CD4-positive, alpha-beta T cell treated with Interleukin-15 for 4 hours (primary cell): ENCODE measurements at places on chromosomes 4 and X.

DNA sequence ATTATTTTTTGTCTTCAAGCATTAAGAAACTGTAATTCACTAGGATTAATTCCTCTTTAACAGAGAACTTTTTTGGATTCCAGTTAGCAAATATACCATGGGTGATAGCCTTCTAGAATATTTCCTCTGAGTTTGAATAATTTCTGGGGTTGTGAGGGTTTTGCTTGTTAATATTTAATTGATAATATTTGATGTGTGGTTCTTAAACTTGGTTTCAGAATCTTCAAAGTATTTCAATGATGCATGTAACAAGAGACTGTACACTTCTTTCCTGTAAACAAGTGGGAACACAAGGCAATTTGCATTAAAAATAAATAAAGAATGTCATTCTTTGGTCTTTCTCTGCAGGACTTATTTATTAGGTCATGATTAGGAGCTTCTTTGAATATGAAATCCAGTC, 9.5 kb upstream of the C4orf51 start:
- no peak for DNase-seq

DNA sequence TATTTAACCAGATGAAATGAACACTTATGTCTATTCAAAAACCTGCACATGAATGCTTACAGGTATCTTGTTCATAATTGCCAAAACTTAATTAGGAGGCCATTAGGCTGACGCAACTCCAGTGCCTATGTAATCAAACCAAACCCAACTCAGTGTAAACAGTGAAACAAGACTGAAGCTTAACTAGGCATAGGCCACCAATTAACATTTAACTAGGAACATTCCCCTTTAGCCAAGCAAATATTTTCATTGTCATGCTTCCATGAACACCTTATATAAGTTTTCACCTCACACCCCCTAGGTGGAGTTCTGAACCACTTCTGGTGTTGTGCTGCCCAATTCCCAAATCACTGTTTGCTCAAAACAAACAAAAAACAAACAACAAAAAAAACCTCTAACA, 686.0 kb downstream of the STPG2 start:
- DNase-seq, result no peak

DNA sequence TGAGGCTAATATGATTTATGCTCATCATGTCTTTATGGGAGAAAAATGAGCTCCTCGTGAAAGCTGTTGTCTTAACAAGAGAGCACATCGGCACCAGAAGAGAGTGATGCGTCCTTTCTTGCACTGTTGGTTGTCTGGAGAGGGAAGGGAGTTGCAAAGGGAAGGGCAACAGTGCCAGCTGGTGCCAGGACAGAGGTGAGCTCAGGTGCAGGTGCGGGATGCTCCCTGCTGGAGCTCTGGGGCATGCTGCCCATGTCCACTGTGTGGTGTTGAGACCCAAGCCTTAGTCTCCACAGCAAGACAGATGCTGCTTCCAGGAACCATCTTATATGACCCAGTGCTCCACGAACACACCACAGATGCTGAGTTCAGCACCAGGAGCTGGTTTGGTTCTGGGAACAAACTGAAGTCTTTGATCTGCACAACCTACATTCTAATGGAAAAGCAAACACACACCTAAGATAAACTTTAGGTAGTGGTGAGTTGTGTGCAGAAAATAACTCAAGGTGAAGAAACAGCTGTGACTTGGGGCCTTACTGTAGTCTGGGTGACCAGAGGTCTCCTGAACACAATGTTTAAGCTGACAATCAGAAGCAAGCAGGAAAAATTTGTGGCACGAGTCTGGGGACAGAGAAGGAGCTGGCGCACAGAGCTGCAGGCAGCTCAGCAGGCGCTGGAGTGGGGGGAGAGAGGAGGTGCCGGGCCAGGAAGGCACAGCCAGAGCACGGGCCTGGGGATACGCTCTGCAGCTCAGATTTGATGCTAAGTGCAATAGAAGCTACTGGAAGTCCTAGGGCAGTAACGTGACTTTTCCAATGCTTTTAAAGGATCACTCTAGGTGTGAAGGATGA, 73.2 kb downstream of the HAUS3 start:
- DNase-seq, result no peak

DNA sequence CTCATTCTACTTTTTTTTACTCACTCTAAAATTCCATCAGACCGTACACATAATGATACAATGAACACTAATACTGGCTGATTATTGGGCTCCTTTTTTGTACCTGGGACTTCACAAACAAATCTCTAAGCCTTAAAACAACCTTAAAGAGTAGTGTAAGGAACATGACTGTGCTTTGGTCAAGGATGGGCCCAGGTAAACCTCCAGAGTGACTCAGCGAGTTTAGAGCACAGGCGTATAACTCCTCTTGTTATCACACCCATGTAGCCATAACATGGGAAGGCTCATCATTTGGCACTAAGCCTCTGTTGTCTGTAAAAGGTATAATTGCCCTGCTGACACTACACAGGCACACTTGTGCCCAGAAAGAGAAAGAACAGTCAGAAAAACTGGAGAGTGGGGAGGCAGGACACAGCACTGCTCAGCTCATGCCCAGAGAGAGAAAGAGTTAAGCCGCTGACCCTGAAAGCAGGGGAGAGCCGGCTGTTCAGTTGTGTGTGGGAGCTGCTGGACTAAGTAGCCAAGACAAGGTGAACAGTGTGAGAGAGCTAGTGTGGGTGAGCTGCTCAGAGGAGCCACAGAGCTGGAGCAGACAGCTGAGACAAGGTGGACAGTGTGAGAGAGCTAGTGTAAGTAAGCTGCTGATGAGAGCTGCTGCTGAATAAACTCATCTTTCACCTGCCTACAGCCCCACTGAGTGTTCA, 319.6 kb upstream of the BMP3 start:
- no peak for DNase-seq

DNA sequence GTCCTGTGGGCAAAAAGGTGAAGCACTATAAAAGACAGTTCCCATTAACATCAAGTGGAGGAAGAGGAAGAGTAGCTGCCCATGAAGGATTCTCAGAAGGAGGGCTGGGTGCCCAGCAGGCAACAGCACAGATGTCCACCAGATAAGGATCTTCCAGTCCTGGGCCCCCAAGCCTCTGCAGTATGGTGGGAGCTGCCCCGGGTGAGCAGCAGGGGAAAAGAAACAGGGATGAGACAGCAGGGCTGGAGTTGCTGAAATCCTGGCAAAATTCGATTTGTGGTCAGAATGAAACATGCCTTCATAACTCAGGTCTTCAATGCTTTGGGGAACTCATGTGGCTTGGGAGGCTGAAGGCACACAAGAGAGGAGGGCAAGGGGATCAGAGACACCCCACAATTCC, 94.6 kb downstream of the RASL11B start:
- no peak for DNase-seq

GRCh38 chr4:102684610-102685052, 76.1 kb downstream of the MANBA start:
- no peak for DNase-seq

DNA sequence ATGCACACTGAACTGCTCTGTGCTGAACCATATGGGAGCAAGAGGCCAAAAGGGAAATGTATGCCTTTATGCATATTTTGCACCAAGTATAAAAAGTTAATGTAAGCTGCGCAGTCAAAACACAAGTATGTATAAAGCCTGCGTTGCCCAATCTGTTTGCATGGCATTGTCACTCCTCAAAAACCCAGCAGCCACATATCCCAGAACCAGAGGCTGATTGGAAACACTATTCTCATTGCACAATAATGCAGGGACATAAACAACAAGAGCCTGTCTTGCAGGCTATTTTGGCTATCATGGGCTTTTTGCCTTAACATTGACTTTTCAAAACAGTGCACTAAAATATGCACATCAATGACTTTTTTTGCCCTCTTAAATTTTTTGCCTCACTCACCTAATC, 5.1 kb upstream of the ASB9 start:
- DNase-seq, result no peak

DNA sequence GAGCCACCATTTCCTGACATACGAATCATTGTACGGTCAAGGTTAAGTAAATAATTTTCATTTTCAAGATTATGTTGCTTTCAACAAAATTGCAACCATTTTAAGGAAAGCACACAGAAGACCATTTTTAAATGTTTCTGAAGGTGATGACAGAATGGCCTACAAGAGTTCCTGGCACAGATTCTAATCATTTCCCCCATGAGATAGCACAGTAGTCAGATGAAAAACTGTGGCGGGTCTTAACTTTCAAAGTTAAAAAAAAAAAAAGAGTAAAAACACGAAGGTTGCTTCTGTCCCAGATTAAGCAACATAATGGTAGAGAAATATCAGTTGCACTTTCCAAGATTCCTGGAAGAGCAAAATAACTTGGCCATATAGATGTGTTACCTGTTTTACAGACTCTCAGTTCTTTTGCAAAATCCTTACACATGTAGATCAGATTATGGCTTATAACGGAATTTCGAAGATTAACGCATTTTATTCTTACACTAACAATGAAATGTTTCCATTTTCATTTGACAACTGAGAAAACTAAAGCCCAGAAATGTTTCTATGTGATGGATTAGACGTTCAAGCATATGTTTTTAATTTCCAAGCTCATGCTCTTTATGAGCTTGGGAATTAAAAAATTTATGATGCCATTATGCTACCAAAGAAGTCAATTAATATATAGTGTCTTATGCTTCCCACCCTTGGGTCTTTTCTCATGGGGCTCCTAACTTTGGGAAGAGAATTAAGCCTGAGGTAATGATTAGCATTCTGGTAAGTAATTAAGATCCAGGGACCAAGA, 335.1 kb upstream of the CLNK start:
- DNase-seq, result no peak

- DNase-seq, result no peak
Observed at GRCh38 chr4:136281889-136282288, 1250.4 kb downstream of the PCDH18 start.

- DNase-seq, result peak; percentile 40
Observed at GRCh38 chr4:154622598-154622997, 10.1 kb upstream of the FGG start.

DNA sequence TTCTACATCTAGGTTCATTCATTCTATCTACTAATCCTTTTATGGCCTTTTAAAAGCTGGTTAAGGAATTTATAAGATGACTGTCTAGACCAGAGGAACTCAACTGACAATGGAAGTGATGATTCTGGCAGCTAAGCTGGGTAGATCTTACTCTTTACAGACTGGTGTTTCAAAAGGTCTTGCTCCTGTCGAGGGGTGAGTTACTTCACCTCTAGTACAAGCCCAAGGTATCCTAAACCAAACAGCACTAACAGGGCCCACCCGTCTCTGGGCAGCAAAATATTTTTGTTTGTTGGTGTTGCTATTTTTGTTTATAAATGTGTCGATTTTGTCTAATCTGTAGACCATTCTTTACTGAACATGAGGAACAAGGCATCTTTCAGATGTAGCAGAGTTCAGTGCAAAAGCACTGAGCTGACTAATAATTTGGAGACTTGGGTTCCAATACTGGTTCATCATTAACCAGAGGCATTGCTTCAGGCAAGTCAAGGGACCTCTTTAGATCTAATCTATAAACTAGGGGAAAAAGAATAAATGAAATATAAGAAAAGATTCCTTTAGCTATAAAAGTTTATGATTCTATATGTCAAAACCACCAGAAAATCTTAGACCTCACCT, 90.3 kb upstream of the FRG1 start:
- DNase-seq, result no peak

DNA sequence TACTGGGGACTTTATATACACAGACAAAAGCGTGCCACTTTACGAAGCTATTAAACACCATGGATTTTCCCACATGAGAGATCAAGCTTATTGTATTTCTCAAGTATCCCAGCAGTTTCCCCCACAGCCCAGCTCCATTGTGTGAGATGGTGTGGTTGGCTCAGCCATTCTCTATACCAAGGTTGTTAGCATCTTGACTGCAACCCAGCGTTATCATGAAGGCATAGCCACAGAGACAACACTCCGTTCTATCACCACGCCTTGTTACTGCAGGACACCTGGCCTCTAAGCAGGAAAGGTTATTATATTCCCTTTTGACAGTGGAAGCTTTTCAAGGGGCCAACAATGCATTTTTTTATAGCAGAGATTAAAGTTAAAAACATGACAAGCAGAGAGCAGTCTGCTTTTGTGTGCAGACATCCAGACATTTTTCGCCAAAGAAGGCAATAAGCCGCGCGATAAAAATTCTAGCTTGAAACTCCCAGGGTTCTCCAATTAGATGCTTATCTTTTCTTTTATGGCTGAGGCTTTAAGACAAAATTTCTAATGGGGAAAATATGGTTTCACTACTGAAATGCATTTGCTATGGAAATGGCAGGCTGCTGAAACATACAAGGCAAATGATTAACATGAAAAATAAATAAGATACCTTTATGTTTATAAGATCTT, 206.1 kb downstream of the MID1 start:
- no peak for DNase-seq

DNA sequence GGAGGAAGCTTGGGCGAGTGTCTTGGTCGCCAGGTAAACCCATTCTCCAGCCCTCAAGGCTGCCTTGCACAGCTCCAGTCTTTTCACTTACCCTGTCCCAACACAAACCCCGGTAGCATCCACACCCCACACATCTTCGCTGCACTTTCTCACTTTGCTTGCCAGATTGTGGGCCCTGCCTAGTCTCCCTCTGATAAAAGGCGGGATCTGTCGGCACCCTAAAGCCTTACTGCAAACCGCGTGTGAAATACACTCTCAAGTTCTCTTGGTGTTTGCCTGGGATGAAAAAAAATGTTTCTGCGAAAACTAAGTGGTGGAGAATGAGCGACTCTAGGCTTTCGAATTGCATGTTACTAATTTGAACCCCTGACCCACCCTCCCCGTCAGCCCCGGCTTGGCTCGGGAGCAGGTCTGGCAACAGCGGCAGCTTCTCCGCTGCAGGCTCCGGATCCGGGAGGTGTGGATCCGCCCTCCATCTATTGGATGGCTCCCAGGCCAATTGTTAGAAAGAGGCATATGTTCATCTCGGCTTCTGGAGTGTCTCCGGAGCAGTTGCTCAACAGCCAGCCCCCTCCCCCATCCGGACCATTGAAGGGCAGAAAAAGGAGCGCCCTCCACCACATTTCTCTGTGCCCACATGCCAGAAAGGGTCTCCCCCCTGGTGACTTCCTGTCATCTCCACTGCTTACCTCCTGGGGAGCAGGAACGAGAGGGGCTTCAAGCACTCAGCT, 3.0 kb upstream of the CITED1 start:
- peak; percentile 17 for DNase-seq

DNA sequence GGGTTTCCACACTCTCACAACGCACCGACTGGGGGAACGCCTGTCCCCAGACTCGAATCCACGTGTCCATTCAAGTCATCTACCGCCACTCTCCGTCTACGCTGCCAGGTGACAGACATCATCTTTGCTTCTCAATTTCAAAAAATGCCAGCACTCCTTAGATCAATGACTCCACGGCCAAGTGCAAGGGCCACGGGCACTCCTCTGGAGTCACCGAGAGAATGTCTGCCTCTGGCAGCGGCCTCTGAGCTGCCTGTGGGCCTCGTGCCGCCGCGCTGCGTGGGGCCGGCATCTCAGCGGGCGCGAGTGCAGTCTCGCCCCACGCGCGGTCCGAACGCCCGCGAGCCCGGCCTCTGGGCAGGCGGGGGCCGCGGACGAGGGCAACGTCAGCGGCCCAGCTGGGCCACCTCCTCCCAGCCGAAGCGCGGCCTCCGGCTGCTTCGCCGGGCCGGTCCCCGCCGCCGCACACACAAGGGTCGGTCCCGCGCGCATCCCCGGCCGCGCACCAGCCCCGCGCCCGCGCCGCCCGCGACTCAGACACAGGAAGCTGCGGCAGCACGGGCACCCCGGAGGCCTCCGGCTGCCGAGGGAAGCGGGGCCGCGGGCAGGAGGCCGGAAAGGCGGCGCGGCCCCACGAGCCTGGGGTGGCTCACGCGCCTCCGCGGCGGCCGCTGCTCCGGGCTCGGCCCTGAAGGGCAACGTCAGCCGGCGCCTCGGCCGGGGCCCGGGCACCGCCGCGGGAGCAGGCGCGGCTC, 450 bp downstream of the ACSL1 start:
- DNase-seq, result peak; percentile 28

GRCh38 chr4:13294961-13295605, 189.1 kb downstream of the RAB28 start:
- no peak for DNase-seq

GRCh38 chr4:11489453-11490083, 60.9 kb upstream of the HS3ST1 start:
- DNase-seq, result no peak
